ENCODE measurements at places on chromosomes 13 and 19. TPM values are rescaled to one million over a fixed set of nuclear protein-coding genes. Genes with fewer than 3 reads are reported as not detected.

The CCL25 gene
- total RNA-seq: not detected

The SYNGR4 gene
- not detected for total RNA-seq

The BST2 gene
- 9.0 TPM for total RNA-seq

The FCAR gene
- not detected for total RNA-seq

The DMKN gene
- 49.4 TPM for total RNA-seq

The CRB3 gene
- total RNA-seq: 0.08 TPM

The ANGPTL8 gene
- total RNA-seq: not detected
